ENCODE measurements at places on chromosomes 11 and 22.

DNA sequence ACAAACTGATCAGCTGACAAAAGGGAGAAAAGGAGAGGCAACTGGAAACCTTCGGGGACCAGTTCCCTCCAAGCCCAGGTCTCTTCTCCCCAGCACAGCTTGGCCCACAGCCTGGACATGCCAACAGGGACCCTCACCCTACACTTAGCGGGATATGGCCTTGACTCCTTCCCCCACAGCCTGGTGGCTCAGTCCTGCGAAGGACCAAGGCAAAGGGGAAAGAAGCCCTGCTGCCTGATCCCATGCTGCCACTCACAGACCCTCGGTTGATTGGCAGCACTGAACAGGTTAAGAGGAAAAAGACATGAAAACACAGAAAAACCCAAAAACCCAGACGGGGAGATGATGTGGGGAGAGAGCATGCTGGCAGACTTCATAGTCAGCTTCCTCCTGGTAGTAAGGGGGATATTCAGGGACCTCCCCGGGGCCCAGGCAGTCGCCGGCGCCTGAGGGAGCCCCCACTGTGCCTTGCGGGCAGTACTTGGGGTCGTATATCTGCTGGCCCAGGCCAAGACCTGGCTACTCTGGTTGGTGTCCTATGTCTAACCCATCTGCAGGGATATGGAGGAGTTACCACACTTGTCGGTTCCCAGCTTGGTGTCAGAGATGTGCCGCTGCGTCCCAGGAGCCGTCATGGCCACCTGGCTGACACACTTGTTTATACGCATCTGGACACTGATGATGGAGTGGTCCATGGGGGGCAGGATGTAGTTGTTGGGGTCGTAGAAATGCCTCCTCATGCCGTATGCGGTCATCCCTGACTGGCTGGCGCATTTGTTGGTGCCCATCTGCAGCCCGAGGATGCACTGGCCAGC is 34.2 kb upstream of the HORMAD2 start:
- DNase-seq = no peak

GRCh38 chr11:94100253-94100652 is 28.4 kb upstream of the PANX1 start:
- no peak for DNase-seq

GRCh38 chr22:36317658-36318271 is 64.8 kb downstream of the APOL1 start:
- no peak for DNase-seq

- no peak for DNase-seq
Measured at GRCh38 chr11:13062115-13062514, 53.0 kb downstream of the RASSF10 start.

DNA sequence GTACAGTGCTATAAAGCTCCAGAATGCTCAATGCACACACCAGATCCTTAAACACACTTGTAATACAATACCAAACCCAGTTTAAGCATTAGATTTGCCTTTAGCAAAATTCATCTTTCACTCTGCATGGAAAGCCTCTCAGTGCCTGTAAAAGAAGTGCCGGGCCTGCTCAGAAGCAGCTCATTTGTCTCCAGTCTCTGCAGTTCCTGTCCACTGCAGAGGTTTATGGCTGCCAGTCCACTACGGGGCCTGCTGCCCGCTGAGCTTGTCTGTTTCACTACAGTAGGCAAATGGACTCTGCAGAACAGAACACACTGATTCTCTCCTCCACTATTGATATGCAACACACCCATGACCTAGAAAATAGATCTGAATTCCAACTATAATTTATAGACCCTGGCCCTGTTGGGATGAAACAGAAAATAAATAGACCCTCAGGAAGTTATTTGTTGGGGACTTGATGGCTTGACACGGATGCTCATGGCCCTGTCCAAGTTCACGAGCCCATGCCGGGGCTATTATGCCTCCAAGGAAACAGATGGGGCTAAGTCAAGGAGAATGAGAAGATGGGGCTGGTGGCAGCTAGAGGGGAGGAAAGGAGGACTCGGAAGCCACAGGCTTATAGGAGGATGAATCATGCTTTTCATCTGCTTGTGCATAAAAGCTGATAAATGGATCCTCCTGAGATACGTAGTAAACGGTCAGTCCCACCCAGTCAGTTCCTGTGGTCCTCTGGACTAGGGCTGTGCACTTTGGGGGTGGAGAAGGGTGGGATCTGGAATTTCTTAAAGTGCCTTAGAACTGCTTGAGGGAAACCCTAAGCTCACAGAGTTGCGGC is 416.8 kb upstream of the TENM4 start:
- DNase-seq = no peak

- DNase-seq = no peak
Measured at GRCh38 chr22:28768701-28769393, 3.6 kb upstream of the CCDC117 start.

- no peak for DNase-seq
Measured at GRCh38 chr11:8232849-8233606, 30.6 kb downstream of the LMO1 start.

- DNase-seq = no peak
Measured at GRCh38 chr22:30195245-30196140, 51.1 kb downstream of the LIF start.

GRCh38 chr11:133720951-133721350 is 124.4 kb downstream of the SPATA19 start:
- DNase-seq = no peak

DNA sequence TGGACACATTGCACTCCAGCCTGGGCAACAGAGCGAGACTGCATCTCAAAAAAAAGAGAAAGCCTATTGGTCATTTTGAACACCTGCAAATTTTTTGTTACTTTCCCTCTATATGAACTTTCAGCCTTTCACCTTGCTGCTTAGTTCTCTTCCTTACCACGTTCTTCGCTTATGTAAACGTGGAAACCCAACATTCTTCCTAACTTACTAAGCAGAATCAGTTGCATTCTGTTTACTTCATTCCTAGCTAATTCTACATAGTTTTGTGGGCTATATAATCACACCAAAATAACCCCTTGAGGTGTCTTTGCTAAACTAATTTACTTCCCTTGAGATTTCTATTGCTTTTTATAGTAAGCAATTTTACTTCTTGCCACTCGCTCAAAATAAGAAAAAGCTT is 23.2 kb downstream of the MS4A4A start:
- no peak for DNase-seq
